ENCODE measurements at places on chromosomes 1 and 21.

GRCh38 chr1:28291711-28292110 is 32.4 kb downstream of the SESN2 start:
- no peak for DNase-seq

GRCh38 chr21:22450507-22450906 is 1452.3 kb downstream of the NCAM2 start:
- DNase-seq, result no peak

DNA sequence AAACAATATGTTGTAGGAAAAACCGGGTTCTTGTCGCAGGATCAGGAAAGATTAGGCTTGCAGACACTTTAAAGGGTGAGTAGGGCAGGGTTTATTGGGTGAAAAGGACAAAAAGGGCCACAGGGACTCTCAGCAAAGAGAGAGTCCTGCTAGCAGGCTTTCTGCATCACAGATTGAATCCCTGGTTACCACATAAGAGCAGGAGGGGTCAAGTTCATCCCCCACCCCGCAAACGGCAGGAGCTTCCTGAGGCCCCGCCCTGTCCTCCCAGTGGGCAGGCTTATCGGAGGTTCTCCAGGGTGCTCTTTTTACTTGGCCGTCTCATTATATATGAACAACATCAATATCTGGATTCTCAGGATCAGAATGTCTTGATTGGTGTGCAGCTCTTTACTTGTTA is 47.7 kb downstream of the SYCP1 start:
- no peak for DNase-seq

DNA sequence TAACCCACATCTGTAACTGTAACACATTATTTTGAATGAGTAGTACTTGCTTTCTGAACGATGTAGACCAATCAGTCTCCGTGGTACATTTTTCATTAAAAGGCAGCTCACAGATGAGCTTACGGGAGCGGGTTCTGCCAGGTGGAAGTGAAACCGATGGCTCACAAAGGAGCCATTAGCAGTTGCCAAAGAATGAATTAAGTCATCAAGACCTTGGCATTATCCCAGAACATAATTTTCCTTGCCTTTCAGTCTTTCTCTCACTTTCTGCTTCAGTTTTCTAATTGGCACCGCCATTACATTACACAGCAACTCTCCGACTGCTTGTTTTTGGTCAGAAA is 33.5 kb upstream of the UTS2 start:
- no peak for DNase-seq

- peak; percentile 16 for DNase-seq
Measured at GRCh38 chr1:21534674-21535378, 25.6 kb downstream of the ALPL start.

- DNase-seq, result no peak
Measured at GRCh38 chr21:45386728-45387371, 18.1 kb upstream of the COL18A1 start.

- DNase-seq, result no peak
Measured at GRCh38 chr1:21652101-21652936, 16.8 kb downstream of the RAP1GAP start.

DNA sequence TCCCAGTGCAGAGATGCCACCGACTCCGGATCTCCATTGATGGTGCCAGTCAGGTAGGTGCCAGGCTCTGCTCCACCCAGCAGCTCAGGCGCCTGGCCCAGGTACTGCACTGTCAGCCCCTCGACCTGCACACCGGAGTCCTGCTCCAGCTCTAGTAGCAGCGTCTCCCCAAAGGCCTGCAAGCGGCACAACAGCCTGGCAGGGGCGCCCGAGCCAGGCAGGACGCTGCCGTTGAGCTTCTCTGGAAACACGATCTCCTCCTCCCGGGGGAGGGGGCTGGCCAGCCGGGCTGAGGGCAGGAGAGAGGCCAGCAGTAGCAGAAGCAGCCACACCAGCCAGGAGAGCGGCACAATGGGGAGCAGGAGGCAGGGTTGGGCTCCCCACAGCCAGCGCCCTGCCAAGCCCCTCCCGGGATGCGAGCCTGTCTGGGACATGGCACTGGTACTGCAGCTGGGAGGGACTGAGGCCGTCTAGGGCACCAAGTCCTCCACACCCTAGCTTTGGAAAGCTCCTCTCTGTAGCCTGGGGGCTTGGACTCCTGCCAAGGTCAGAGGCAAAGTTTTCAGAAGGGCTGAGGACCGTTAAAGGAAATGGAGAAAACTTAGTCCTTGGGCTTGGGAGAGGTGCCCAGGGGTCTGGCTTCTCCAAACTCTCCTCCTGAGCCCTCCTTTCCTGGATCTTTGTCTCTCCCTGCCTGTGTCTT is 509 bp downstream of the ADAMTS4 start:
- DNase-seq, result no peak

GRCh38 chr1:87149241-87150041 is 179.2 kb upstream of the LMO4 start:
- no peak for DNase-seq

GRCh38 chr1:101310506-101310905 is 73.7 kb downstream of the S1PR1 start:
- no peak for DNase-seq

DNA sequence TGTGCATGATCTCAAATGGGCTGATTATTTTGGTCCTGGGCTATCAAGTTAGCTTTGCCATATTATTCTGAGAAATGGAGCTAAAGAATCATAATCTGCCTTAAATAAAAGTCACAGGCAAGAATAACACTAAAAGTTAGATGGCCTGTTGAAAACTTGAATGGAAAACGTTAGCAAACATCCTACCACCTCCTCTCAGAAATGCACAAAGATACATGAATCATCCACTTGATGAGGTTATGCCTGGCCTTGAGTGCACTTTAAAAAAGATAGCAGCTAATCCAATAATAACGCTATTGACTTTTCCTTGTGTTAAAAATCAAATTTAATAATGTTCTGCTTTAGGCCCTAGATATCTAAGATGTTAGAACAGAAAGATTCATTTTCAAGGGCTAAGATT is 108.0 kb downstream of the KCNJ6 start:
- no peak for DNase-seq

GRCh38 chr1:11904978-11905377 is 21.2 kb downstream of the KIAA2013 start:
- no peak for DNase-seq

DNA sequence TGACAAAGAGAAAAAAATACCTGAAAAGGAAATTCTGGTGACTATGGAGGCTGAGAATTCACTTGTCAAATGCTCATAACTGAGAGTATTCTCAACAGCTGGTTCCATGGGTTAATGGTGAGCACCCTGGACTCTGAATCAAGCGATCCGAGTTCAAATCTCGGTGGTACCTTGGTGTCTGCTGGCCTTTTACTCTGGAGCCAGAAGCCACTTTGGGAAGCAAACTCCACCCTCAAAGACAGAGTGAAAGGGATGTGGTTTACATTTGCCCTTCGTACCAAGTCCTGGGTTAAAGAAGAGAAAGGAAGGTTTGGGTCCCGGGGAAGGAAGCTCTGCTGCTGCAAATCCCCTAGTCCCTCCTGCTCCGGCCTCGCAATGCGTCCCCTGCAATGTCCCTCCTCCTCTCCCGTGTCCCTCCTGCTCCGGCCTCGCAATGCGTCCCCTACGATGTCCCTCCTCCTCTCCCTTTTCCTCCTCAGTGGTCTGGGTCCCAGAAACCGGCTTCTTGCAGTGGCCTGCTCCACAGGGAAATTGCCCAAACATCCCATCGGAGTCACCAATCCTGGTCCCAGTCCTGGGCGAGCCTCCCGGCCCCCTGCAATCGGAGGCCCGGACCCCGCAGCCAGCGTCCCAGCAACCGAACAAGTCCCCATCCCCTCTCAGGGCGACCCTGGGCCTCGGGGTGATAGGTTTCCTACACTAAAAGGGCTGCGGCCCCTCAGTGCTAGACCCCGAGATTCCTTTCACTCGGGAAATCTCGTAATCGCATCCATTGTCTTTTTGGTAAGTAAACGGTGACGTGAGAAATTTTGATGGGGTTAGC is 129.4 kb downstream of the PPIAL4G start:
- DNase-seq, result peak; percentile 52

DNA sequence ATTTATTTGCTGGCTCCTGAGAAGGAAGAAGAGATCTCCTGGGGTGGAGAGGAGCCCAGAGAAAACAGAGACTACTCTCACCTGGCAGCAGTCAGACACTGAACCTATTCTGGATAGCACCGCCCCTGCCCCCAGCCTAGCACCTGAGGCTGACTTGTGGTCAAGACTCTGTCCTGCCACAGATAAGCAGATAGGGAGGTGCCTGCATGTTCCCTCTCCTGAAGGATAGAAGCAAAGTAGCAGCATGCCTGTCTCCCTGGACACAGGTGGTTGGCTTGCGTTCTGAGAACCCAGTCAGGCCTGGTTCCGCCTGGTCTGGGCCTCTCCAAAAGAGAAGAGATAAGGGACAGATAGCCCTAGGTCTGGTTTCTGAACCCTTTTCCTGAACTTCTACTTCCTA is 1.3 kb upstream of the EFNA3 start:
- no peak for DNase-seq

DNA sequence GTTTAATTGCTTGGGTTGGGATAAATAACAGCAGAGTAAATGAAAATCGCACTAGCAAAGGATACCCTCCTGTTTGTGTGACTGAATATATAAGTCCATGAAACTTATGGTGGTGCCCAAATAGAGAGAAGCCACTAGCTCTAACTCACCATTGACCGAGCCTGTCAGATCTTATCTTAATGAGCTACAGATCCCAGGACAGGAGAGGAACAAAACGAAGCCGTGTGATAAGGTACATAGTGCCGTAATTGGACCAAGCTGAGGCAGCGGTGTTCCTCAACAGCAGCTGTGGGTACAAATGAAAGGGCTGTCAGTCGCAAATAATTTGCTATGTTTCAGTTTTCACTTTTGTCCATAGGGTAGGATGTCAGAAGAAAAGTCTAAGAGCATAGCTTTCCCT is 276.1 kb downstream of the PTBP2 start:
- DNase-seq, result no peak

GRCh38 chr1:112423207-112423606 is 27.2 kb downstream of the CTTNBP2NL start:
- DNase-seq, result no peak

GRCh38 chr1:74771913-74772515 is 39.1 kb downstream of the TYW3 start:
- no peak for DNase-seq

- no peak for DNase-seq
Measured at GRCh38 chr1:41533016-41533730, 48.7 kb upstream of the EDN2 start.

DNA sequence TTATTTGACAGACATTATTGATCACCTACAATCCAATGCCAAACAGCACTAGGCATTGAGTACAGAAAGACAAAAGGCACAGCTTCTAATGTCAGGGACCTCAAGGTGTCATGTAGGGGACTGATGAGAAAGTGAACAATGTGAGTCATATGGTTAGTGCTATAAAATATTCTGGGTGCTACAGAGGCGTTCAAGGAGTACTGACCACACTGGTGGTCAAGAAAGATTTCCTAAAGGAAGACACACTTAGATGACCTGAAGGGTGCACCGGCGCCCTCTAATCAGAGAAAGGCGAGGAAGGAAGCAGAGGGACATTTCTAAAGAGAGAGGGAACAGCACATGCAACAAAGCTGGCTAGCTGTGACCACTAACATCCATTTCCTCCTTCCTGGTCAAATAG is 64.9 kb upstream of the F3 start:
- DNase-seq, result no peak

DNA sequence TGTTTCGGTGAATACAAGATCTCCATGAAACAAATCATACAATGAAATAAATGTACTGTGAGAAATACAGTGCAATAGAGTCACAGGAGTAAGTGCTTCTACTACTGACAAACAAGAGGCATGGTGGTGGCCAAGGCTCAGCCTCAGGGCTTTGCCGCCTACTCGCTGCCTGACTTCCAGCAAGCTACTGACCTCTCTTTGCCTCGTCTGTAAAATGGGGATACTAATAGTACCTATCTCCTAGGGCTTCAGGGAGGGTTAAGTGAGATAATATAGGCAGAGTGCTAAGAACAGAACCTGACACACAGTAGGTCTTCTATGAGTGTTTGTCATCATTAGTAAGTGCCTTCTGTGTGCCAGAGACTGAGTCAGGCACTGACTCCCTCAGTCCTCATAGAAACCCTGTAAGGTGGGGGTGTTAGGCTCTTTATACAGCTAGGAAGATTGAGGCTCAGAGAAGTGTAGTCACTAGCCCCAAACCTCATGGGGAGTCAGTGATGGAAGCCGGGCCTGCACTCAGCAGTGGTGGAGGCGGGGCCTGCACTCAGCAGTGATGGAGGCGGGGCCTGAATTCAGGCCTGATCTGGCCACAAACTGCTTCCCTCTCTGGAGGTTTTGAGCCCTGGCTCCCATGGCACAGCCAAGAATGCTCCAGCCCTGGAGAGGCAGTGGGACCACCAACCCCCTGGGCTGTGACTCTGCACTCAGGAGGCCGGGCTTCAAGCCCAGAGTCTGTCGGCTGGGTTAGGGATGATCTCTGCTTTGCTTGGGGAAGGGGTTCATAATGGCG is 6.8 kb downstream of the BSND start:
- DNase-seq, result no peak

DNA sequence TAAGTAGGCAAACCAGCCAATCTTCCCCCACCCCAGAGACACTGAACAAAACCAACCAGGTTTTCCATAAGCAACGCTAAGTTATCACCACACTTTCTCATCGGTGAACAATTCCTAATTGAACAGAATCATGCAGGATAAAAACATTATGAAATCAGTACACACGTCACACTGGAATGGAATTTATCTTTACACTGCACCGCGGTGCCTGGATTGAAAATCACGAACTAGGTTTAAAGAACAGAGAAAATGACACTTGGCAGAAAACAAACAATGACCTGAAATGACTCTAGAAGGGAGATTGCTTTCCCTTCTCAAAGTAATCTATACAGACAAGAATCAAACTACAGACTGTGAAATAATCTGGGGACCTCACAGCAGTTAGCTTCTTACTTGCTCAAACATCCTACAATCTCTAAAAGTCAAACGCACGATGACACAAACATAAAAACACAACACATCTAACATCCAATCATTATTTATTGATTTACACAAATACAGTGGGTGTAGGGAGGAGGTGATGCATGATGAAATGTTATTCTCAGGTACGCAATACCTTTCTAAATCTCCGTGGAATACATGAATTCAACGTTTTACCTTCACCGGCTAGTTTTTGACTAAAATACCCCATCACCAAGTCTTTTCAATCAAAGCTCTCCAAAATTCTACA is 1.9 kb downstream of the EIF4G3 start:
- no peak for DNase-seq

GRCh38 chr1:243926299-243926698 is 76.3 kb upstream of the AKT3 start:
- DNase-seq, result no peak

DNA sequence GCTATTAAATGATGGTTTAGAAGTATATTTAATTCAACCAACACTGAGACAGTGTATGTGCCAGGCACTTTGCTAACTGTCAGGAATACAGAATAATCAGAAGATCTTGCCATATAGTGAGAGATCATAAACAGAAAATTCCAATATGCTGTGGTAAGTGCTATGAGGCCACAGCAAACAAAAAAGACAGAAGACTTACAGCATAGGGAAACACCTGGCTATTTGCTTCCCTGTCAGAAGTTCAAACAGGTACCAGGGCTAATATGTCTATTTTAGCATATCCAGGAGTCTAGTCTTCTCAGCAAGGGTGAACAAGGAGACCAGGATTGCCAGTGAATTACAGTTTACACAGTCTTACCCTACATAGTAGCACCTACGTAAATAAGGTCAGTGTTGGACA is 30.4 kb downstream of the TRIT1 start:
- DNase-seq, result no peak

- DNase-seq, result peak; percentile 78
Measured at GRCh38 chr1:182084487-182085316, 23.2 kb upstream of the ZNF648 start.
